T-helper 17 cell (primary cell): ENCODE measurements at places on chromosomes 7 and 10. TPM values are rescaled to one million over a fixed set of nuclear protein-coding genes. Genes with fewer than 3 reads are reported as not detected.

DNA sequence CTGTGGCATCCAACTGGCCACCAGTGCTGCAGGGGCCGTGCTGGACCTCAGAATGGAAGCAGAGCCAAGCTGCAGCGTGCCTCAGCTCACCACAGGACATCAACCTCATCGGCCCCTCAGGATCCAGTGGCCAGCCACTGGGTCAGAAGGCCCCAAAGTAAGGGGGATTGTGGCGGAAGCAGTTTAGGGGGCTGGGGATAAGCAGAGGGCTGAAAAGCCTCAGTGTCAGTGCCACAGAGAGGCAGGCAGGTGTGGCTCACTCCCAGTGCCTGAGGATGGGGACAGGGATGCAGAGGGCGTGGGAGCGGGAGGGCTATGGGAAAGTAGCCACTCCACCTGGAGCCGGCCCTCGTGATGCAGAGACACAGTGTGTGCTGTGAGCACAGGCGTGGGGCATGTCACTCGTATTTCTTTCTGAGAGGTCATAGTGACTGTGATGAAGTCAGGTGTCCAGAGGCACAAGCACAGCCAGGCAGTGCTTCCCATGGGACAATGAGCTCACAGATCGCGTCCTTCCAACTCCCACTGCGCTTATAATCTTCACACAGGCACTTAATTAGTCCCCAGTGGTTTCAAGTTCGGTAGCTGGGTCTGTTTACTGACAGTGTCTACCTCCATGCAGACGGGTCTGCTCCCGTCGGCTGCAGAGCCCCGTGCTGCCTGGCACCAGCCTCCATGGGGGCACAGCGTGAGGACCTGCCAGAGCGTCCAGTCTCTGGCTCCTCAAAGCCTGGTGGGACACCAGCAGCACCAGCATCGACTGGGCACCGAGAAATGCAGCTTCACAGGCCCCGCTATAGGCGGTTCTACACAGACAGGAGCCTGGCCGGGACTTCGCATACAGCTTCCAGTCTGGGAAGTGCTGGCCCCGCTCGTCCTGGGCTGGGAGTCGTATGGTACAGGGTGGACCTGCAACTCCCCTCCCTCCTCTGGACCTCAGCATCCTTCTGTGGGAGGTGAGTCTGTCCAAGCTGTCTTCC, 42.9 kb upstream of the CNPY1 start:
- no peak for DNase-seq

GRCh38 chr10:49115015-49115795, at the start of gene VSTM4:
Gene VSTM4 (minus strand): TSS chr10:49115522. CDS start chr10:49115485, 37 bp downstream.
- DNase-seq, result no peak

DNA sequence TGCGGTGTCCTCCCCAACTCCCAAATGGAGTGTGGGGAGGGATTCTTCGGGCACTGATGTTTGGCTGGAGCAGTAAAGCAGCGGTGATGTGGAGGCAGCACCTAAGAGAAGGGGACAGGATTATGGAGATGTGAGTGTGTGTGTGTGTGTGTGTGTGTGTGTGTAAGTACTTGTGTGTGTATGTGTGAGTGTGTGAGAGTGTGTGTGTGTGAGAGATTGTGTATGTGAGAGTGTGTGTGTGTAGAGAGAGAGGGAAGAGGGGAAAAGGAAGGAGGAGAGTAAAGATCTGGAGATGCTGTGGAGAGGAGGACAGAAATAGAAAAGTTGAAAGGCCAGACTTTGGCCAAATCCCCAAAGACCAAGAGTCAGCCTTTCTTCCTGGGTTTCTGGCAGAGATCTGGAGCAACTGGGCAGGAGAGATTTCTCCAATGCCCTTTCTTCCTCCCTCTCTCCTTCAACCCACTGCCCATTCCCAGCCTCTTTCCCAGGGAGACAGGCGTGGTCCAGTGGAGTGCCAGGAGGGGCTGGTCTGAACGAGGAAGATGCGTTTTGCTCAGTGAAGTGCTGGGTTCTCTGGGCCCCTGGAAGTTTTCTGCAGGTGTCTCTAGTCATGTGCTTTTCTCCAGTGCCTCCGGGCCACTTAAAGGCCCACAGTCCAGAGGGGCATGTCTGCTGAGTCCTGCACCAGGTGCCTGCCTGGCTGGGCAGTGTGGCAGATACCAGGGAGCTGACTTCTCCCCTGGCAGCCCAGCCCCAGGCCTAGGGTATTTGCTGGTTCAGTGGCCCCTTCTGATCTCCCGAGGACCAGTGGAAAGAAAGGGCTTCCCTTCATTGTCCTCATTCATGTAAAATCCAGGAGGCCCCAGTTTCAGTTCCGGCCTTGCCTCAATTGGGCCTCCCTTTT, 60.5 kb downstream of the HK1 start:
- DNase-seq, result no peak

DNA sequence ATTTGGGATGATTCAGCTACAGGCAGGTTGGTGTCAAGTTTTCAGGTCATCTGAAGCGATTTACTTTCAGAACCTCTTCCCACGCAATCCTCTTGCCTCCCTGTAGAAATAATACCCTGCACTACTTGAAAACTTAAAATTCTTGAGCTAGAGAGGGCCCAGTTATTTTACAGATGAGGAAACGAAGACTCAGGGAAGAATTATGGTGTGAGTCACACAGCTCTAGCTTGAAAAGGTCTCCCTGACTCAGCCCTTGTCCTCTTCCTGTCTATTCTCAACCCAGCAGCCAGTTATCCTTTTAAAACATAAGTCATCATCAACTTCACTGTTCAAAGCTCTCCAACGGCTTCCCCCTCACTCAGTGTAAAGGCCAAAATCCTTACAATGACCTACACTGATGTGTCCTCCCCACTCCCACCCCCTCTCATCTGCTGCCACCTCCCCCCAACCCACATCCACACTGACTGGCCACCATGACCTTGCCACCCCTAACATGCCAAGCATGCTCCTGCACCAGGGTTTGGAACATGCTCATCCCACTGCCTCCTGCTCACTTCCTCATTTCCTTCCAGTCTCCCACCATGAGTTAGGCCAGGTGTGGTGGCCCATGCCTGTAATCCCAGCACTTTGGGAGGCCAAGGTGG, 3.4 kb downstream of the DNMBP start:
- DNase-seq, result no peak

DNA sequence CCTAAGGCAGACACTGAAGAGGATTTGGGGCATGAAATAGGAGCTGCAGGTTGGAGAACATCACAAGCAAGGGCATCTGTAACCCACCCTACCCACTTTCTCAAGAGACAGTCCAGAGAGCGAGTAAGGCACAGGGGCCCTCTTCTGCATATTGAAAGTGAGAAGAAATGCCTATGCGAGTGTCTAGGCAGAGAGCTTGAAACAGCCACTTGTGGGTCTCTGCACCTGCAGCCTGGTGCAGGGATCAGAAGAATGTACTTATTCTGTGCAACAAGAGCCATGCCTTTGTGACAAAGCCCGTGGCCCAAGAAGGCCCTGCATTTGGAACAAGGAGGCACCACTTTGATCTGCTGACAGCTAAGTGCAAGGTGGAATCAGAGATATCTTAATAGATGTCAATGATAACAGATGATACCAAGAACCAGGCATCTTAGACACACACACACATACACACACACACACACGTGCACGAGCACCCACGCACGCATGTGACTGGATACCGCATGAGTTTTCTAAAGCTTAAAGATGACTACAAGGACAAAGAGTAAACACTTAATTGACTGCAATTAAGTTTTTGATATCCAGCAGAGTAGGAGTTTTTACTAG, 89.3 kb downstream of the NPSR1 start:
- no peak for DNase-seq

DNA sequence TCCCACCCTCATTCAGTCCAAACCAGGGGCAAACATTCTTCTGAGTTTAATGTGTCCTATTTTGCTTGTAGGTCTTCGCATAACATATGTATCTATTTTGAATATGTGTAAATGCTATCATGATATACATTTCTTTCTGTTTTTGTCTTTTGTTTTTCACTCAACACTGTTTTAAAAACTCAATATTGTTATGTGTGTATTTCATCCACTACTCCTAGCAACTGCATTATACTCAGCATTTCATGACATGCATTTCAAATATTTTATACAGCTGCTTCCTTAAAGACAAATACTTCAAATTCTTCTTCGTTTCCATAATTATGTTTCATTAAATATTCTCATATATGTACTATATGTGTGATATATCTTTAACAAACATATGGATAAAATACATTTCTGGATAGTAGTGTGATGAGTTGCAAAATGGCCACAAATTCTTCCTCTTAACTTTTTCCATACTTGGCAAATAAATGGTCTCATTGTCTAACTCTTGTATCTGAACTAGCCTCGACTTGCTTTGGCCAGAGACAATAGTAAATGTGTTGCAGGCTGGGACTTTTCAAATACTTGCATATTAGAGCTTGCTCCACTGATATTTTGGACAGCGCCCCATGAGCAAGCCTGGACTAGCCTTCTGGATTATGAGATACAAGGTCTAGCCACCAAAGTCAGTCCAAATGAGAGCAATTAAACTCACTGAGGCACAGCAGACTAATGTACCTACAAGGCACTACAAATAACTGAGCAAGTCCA, 539.7 kb upstream of the KCND2 start:
- no peak for DNase-seq

GRCh38 chr10:118842843-118843624, 88.3 kb upstream of the CACUL1 start:
- DNase-seq, result no peak

GRCh38 chr10:6009150-6009549, 31.8 kb upstream of the IL15RA start:
- no peak for DNase-seq

DNA sequence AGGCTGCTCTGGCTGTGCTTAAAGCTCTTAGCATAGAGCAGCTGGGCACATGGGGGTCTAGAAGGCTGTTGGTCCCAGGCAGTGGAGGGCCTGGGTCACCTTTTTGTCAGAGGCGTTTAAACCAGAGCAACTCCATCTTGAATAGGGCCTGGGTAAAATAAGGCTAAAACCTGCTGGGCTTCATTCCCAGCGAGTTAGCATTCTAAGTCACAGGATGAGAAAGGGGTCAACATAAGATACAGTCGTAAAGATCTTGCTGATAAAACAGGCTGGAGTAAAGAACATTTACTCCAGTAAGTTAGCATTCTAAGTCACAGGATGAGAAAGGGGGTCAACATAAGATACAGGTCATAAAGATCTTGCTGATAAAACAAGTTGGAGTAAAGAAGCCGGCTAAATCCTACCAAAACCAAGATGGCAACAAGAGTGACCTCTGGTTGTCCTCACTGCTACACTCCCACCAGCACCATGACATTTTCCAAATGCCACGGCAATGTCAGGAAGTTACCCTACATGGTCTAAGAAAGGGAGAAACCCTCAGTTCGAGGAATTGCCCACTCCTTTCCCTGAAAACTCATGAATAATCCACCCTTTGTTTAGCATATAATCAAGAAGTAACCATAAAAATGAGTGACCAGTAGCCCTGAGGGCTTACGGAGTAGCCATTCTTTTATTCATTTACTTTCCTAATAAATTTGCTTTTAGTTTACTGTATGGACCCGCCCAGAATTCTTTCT, 96.8 kb upstream of the PCBD1 start:
- no peak for DNase-seq

- DNase-seq, result no peak
Observed at GRCh38 chr7:135193615-135194081, 17.7 kb downstream of the WDR91 start.

DNA sequence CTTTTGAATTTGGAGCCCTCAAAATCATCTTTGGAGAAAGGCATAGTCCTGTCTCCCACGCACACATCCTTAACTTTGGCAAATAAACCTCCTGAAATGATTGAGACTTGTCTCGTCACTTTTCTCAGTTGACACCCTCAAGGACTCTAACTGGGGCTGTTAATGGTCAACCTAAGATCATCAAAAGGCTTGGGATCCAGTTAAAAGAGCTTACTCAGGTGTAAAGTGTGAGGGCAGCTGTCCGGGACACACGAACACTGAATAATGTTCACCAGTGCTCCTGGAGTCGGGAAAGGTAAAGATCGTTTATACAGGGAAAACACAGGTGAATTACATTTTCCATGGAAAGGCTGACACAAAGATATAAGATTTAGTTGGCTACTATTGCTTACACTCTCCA, 84.7 kb downstream of the PAXIP1 start:
- no peak for DNase-seq

- no peak for DNase-seq
Observed at GRCh38 chr7:49845626-49846025, 72.2 kb downstream of the VWC2 start.

DNA sequence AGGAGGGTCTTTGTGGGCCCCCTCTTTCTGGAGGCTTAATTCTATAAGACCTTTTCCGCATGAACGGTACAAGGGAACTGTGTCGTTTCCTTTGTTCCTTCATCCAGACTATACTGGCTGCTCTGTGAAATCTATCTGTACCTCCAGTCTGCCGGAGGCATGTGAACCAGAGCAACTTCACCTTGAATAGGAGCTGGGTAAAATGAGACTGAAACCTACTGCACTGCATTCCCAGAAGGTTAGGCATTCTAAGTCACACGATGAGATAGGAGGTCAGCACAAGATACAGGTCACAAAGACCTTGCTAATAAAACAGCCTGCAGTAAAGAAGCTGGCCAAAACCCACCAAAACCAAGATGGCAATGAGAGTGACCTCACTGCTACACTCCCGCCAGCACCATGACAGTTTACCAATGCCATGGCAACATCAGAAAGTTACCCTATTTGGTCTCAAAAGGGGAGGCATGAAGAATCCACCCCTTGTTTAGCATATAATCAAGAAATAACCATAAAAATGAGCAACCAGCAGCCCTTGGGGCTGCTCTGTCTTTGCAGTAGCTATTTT, 36.8 kb upstream of the INPP5F start:
- no peak for DNase-seq

- DNase-seq, result no peak
Observed at GRCh38 chr10:17409170-17409733, 45.1 kb downstream of the ST8SIA6 start.

GRCh38 chr7:17434191-17434590, 135.7 kb downstream of the AHR start:
- DNase-seq, result no peak

DNA sequence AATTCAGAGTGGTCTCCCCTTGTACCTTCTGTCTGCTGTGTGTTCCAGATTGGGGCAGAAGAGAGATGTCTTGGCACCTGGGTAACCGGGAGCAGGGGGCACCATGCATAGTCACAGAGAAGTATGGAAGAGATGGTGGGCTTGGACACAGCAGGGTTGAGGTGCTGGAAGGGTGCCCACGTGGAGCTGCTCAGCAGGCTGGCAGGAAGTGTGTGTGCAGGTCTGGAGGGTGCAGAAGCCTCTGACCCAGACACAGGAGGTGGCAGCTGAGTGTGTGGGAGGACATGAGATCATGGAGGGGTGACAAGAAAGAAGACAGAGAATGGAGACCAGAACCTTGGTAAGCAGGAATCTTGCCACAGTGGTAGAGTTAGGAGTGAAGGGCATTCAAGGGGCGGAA, 42.3 kb upstream of the DUSP5 start:
- DNase-seq, result no peak

DNA sequence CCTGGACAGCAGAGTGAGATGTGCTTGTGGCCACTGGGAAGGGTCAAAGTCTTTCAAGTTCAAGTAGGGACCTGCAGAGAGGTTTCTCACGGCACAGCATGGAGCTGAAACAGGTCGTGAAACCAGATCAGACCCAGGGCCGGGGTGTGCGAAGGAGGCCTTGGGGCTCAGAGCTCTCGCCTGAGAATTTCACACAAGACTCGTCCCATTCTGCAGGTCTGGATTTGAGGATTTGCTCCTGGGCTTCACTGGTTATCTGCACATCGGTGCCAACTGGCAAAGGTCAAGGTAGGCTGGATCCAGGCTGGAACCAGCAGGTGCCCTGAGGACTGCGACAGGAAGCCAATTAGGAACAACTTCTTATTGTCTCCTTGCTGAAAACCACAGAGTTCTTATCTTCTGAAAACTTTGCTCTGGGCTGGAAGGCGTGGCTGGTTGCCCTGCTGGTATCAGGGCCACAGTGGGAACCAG, 24.0 kb upstream of the GTF2I start:
- no peak for DNase-seq

Gene PLCE1
- total RNA-seq, result 0.05 TPM

Gene AVPI1
- 5.6 TPM for total RNA-seq

Gene SKIDA1
- total RNA-seq, result 0.34 TPM
